Cortex of kidney (tissue), 1 donor: ENCODE measurements at places on chromosomes 1 and 21.

GRCh38 chr1:191065346-191065745 lies 587.7 kb upstream of the BRINP3 start:
- DNase-seq: no peak

GRCh38 chr1:166785987-166786386 lies 53.3 kb upstream of the POGK start:
- DNase-seq: no peak

- no peak for DNase-seq
Observed at GRCh38 chr1:147676311-147677085, 6.2 kb upstream of the ACP6 start.

DNA sequence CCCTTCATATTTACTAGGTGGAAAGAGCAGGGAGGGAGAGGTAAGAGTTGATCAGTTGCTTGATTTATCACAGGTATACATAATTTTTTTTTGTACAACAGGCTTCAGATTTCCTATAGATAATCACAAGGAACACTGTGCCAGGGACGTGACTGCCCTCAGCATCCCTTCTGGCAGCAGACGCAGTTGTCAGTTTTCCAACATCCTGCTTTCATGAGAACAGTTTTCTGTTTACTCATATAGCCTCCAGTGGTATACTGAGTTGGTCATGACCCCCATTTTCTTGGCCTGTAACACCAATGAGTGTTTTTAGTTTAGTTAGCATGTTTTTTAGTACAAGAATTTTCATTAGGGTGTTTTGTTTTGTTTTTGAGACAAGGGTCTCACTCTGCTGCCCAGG lies 37.9 kb upstream of the PTPRF start:
- no peak for DNase-seq
